CD14-positive monocyte (primary cell): ENCODE measurements at places on chromosomes 2 and 18.
A peak's percentile ranks its signal among the peaks of the same experiment; 100 is the strongest.

DNA sequence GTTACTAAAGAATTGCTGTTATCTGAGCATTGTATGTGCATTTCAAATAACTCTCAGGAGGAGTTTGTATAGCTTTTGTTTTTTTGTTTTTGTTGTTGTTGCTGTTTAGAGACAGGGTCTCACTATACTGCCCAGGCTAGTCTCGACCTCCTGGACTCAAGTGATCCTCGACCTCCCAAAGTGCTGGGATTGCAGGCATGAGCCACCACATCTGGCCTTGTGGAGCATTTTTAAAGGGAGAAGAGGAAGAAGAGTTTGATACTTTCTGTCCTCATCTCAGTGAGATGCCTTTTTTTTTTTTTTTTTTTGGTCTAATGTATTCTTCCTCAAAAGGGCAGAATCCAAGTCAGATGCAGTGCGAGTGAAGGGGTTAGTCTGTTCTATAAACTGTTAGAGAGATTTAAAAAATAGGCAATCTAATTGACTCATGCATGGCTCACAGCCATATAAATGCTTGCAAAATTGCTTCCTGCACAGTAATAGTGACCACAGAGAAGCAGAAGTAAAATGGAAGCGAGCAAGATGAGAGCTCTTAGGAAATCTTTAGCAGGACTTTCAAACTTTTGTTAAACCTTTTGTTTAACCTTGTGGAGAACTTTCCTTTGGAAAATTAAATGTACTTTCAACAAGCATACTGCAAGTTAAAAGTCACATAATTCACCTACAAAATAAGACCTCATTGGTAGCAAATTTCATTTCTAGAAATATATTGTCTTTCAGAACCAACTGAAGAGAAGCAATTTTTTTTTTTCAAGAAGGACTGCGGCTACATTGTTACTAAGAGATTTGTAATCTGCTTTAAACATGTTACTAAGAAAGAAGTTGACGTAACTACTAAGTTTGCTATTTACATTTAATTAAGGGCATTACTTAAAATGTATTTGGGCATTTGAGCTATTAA is 52.3 kb upstream of the ROCK1 start:
- peak; percentile 98 for DNase-seq

DNA sequence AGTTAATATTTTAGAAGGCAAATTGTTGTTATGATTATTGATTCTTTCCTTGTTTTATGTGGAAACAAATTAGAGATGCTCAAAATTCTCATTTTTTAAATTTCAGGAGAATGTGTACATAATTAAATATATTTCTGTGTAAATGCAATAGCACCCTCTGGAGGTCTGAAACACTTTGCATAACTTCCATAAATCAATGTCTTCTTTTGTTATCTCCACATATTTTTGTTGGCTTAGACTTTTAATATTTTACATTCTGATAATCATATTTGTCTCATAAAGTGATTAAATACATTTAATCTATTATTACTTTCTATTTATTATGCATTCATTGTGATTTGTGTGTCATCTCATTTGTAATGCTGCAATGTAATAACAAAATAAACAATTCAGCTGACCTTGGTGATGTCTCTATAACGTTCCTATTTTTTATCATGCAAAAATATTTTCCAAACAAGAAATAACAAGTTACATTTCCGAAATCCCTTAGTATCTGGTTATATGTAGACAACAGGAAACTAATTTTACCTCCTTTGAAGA is 201.8 kb upstream of the GALNT5 start:
- no peak for DNase-seq

GRCh38 chr2:24512831-24513230 is 21.8 kb downstream of the NCOA1 start:
- no peak for DNase-seq

DNA sequence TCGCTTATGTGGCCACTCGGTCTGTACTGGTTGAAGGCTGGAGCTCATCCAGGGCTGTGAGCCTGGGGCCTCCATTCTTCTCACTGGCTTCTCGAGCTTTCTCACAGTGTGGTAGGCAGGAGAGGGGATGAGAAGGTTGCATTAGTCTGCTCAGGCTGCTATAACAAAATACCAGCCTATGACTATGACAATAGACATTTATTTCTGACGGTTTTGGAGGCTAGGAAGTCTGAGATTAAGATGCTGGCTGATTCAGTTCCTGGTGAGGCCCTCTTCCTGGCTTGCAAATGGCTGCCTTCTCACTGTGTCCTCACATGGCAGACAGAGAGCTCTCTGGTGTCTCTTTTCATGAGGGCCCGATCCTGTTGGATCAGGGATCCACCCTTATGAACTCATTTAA is 6.2 kb upstream of the STK25 start:
- no peak for DNase-seq

DNA sequence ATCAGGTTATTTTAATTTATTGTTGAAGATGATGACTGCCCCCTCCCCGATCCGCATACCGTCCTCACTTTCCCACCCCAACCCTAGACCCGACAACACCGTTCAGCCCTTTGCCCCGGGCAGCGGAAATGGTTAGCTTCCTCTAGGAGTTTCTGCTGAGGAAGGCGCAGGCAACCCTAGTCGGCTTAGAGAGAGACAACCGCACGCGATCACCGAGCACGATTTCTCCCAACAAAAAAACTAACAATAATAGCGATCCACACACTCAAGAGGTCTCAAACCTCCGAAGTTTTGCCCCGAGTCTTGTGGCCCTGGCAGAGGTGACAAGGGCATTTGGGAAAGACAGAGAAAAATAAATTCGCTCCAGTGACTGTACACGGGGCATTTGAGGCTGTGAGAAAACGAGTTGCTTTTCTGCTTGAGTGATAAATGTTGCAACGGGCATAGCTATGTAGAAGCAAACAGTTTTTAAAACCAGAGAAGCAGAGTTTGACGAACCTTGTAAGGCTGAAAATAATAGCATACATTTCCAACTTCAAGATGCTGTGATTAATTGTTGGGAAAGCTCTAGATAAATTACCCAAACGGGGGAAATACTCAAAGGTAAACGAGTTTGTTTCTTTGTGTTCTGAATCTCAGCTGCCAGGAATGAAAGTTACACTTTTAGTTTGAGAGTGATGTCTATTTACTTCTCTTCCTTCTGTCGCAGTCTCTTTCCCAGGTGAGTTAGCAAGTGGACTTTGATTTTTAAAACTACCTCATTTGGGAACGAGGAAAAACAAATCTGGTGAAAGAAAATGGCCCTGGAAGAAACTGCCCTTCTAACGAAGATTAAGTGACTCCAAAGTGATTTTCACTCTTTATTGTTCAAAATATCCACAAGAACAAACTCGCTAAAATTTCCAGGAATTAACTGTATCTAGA is 11.0 kb upstream of the SIX3 start:
- DNase-seq = no peak

DNA sequence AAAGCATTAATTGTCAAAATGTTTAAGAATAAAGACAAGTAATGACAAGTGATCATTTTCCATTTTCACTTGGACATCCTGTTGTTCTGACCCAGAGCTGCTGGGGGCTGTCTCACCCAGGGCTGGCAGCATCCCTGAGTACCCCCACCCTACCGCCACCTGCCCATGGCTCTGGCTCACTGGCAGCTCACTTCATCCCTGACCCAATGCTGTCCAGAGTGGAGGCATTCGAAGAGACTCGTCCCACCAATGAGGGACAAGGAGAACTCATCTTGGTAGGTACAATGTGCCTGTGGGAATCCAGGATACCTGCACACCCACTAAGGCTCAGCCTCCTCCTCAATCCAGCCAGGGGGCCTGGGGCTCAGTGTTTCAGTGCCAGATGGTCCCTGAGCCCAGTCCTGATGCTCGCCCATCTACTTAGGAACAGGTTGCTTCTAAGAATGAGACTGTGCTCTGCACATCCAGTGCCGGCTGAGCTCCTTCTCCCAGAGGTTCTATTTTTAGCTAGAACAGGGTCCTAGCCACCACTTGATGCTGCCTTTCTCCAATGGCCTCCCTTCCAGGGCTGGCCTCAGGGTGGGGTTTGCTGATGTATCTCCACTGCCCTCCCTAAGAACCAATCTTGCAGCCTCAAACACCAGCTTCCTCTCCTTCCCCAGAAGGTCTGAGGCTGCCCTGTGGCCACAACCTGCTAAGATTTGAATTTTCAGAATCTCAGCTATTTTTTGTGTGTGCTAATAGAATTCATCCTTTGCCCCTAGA is 53.7 kb downstream of the ADD2 start:
- DNase-seq = no peak

GRCh38 chr2:151228847-151229512 is 32.7 kb downstream of the RBM43 start:
- no peak for DNase-seq

GRCh38 chr18:1092228-1092627 is 187.6 kb downstream of the ADCYAP1 start:
- DNase-seq = no peak

DNA sequence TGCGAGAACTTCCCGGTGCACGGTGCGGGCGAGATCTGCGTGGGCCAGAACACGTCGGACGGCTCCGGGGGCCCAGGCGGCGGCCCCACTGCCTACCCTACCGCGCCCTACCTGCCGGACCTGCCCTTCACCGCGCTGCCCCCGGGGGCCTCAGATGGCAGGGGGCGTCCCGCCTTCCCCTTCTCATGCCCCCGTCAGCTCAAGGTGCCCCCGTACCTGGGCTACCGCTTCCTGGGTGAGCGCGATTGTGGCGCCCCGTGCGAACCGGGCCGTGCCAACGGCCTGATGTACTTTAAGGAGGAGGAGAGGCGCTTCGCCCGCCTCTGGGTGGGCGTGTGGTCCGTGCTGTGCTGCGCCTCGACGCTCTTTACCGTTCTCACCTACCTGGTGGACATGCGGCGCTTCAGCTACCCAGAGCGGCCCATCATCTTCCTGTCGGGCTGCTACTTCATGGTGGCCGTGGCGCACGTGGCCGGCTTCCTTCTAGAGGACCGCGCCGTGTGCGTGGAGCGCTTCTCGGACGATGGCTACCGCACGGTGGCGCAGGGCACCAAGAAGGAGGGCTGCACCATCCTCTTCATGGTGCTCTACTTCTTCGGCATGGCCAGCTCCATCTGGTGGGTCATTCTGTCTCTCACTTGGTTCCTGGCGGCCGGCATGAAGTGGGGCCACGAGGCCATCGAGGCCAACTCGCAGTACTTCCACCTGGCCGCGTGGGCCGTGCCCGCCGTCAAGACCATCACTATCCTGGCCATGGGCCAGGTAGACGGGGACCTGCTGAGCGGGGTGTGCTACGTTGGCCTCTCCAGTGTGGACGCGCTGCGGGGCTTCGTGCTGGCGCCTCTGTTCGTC is 1.7 kb downstream of the FZD7 start:
- peak; percentile 34 for DNase-seq

DNA sequence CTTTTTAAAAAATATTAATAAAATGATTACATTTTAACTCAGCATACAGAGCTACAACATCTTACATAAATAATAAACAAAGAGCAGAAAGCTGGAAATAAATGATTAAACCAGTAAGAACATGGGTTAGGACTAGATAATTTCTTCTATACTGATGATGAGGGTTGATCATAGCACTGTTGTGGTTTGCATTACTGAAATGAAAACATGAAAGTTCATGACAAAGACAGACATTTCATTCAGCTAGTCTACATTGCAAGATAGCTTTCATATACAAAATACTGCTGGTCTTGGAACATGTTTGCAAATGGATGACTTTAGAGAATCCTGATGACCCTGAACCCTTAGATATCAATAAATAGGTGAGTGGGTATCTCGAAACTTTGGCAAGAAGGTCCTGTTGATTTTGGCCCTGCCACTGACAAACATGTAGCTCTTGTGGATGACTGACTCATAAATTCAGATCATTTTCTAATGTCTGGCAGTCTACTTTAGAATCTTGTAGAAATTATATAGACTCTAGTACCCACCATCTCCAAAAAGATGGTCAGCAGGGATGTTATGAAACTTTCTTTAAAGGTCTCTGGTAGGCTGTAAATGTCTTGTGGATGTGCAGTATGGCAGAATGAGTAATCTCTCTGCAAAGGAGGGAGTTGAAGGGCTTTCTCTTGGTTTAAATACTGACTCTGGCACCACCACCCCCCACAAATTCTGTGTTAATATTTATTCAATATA is 15.5 kb upstream of the CDC42EP3 start:
- DNase-seq = no peak

DNA sequence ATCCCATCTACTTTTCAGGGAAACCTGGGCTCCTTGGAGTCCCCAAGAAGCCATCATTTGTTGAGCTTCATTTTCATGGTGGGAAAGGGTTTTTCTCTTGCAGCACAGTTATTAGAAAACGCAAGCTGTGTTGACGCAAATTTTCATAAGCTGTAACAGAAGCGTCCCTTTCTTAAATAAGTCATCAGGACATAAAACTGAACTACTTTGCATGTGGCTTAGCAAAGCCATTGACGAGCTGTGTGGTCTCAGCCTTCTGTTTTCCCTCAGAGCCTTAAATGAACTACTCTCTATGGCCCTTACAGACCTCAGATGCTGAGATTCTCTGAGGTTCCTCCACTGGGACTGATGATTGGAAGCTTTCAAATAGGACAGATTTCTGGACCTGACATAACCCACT is 85.1 kb downstream of the ARL4C start:
- no peak for DNase-seq

DNA sequence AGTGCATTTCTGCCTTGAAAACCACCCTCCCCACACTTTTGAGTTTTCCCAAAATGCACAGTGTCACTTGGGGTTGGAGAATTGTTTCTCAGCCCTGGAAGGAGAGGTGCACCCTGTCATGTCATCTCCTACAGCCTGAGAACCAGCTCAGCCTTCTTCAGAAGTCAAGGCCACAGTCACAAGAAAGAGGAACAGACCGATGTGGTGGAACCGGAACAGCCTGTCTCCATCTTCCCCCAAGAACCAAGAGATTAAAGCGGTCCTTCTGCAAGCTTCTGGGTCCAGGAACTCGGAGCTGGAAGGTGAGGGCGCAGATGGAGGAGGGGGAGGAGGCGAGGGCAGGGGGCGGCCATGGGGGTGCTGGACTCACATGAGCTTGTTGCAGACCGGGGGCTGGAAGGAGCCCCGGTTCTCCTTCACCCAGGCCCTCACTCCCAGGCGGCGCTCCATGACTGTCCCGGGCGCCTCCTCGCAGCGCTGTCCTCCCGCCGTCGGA is 248 bp downstream of the HAAO start:
- DNase-seq = peak; percentile 69

DNA sequence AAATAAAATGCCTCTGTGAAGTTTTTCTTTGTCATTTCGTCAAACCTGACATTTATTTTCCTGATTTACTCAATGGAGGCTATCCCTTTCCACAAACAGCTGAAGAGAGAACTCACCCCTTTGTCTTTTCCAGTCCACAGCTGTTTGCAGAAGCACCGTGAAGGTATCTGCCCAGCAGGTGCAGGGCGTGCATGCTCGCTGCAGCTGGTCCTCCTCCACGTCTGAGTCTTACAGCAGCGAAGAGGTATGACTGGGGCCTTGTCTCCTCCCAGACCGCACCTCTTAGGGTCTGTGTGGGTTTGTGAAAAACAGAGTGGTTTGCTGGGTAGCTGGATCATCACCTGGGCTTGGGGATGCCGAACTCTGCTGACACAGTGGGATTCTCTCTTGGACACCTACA is 9.7 kb downstream of the SPP2 start:
- DNase-seq = no peak
